HCT116 (cell line): ENCODE measurements at places on chromosomes 6 and 20.

DNA sequence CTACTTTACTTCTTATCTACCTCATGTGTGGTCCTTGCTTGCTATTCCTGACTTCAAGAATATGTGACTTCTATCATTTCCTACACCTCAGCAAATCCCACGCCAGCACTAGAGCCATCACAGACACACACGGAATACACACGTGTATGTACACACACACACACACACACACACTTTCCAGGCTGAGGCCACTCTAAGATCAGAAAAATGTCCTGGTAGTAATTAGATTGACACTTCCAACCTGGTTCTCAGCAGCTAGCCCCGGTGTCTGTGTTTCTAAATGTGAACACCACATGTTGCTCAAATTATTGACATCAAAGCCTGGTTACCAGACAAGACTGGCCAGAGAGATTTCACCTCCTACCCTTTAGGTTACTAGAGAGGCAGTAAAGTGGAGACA, 54.1 kb upstream of the SASH1 start:
- H3K4me1 ChIP-seq: no peaks in the 10 kb centered on the region
- no peaks in the 10 kb centered on the region for H3K27me3 ChIP-seq
- H3K36me3 ChIP-seq: no peaks in the 10 kb centered on the region
- no peak overlapping the region for H3K4me3 ChIP-seq

DNA sequence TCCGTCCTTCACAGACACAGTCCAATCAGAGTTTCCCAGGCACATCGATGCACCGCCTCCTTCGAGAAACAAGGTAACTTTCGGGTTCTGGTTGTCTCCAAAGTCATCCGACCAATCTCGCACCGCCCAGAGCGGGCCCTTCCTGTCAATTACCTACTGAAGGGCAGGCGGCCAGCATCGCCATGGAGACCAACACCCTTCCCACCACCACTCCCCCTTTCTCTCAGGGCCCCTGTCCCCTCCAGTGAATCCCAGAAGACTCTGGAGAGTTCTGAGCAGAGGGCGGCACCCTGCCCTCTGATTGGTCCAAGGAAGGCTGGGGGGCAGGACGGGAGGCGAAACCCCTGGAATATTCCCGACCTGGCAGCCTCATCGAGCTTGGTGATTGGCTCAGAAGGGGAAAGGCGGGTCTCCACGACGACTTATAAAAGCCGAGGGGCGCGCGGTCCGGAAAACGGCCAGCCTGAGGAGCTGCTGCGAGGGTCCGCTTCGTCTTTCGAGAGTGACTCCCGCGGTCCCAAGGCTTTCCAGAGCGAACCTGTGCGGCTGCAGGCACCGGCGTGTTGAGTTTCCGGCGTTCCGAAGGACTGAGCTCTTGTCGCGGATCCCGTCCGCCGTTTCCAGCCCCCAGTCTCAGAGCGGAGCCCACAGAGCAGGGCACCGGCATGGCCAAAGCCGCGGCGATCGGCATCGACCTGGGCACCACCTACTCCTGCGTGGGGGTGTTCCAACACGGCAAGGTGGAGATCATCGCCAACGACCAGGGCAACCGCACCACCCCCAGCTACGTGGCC, at the start of gene HSPA1B:
Gene HSPA1B (plus strand): TSS at position 453 of the 794 bp plus-strand sequence. CDS start 213 bp downstream, at position 666.
- H3K36me3 ChIP-seq: no peaks in the 10 kb centered on the region
- peaks cover 47% of the 10 kb centered on the region for H3K4me1 ChIP-seq
- H3K27me3 ChIP-seq: no peaks in the 10 kb centered on the region
- H3K4me3 ChIP-seq: peak within 1 kb of the TSS; percentile 71
- H3K27ac ChIP-seq: peak within 1 kb of the TSS; percentile 94
- DNase-seq: peak; percentile 100

DNA sequence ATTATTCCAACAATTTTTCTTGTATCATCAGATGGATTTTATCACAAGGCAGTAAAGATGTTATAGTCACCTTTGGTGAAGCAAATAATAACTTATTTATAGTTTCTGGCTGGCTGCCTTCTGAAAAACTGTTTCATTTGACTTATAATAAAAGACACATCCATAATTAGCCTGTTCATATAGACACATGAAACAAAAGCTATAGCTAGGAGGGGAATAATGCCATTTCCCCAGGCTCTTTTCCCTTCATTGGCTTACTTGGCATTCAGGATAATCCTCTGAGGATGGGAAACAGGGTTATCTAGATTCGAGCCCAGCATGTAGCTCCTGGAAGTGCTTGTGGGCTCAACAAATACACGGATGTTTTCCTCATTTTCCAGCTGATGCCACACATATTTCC, 17.5 kb downstream of the MMP24 start:
- no peaks in the 10 kb centered on the region for H3K4me1 ChIP-seq
- no peak for DNase-seq
- no peak overlapping the region for H3K4me3 ChIP-seq
- no peak overlapping the region for H3K27ac ChIP-seq

GRCh38 chr6:71103130-71103529, 146.3 kb upstream of the B3GAT2 start:
- no peak overlapping the region for H3K27ac ChIP-seq
- H3K4me3 ChIP-seq: no peak overlapping the region
- H3K27me3 ChIP-seq: peaks cover 21% of the 10 kb centered on the region
- H3K36me3 ChIP-seq: no peaks in the 10 kb centered on the region
- no peak for DNase-seq
- H3K4me1 ChIP-seq: no peaks in the 10 kb centered on the region

- no peaks in the 10 kb centered on the region for H3K36me3 ChIP-seq
- no peaks in the 10 kb centered on the region for H3K4me1 ChIP-seq
- no peak overlapping the region for H3K4me3 ChIP-seq
- H3K27ac ChIP-seq: no peak overlapping the region
These were observed 58.2 kb downstream of the LINC00237 start for GRCh38 chr20:21047981-21048380.

DNA sequence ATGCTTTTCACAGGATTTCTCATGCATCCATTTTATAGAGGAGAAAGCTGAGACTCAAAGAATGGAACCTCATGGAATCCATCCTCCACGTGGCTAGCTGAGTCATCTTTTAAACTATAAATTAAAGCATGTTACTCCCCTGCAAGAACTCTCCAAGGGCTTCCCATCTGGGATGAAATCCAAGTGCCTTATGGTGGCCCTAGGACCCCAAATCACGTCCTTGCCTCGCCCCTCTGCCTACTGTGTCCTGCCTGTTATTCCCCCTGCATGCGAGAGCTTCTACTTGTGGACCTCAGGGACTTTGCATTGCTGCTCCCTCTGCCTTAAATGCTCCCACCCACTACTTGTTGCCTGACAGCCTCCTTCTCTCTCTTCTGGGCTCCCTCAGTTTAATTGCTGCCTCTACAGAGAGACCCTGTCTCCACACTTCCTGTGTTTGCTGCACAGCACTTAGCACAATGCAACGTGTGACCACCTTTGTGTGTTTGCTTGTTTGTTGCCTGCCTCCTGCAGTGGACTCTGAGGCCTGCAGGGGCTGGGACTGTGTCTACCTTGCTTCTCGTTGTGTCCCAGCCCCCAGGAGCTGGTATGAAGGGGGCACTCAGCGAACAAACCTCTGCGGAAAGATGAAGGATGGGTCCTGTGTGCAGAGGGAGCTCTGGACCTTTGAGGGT, 39.4 kb downstream of the TOX2 start:
- H3K4me1 ChIP-seq: peaks cover 71% of the 10 kb centered on the region
- DNase-seq: no peak
- H3K36me3 ChIP-seq: no peaks in the 10 kb centered on the region
- H3K27me3 ChIP-seq: no peaks in the 10 kb centered on the region

- H3K27me3 ChIP-seq: no peaks in the 10 kb centered on the region
- H3K4me3 ChIP-seq: no peak overlapping the region
- DNase-seq: no peak
- H3K27ac ChIP-seq: no peak overlapping the region
These were observed 53.1 kb upstream of the EIF2S2 start for GRCh38 chr20:34165018-34165619.

DNA sequence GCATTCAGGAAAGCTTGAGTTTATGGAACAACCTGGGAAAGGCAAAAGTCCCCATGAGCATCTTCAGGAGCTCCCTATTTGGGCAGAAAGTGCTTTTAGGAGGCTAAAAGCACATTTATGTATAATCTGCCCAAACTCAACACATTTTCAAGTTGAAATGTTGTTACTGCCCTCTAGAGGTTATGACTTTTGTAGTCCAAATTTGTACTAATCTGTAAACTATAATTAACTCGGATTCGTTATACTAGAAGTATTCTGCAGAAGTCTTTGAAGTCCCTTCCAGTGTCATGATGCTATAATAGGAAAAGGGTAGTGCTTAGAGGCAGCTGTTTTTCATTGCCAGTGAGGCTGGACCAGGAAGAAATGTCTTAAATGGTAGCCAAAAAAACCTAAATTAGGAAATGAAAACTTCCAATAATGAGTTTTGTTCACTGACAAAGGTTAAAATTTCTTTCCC, 44.8 kb upstream of the EMILIN3 start:
- no peak overlapping the region for H3K4me3 ChIP-seq
- H3K36me3 ChIP-seq: no peaks in the 10 kb centered on the region
- H3K27ac ChIP-seq: no peak overlapping the region
- no peaks in the 10 kb centered on the region for H3K27me3 ChIP-seq

DNA sequence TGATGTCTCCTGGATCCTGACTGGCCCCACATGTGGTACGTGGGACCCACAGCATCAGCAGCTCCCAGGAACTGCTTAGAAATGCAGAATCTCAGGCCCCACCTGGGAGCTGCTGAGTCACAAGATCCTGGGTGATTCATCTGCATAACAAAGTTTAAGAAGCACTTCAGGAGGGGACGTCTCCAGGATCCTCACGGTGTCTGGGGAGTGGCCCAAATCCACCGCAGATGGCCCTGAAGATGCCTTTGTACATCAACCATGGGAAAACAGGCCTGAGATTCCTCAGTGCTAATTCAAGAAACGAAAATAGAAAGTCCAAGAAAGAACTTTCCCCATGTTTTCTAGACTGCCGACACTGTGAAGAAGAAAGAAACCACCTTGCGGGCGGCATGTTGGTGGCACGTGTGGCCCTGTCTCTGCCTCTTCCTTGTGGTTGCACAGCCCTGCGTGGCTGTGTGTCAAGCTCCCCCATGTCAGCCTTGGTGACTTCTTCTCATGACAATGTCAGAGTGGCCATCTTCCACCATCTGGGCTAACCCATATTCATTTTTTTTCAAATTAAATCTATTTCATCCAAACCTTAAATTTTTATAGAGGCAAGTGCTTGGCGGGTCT, 26.1 kb downstream of the RRBP1 start:
- H3K27me3 ChIP-seq: no peaks in the 10 kb centered on the region
- no peak overlapping the region for H3K4me3 ChIP-seq
- H3K36me3 ChIP-seq: peaks cover 35% of the 10 kb centered on the region
- H3K4me1 ChIP-seq: peaks cover 18% of the 10 kb centered on the region

DNA sequence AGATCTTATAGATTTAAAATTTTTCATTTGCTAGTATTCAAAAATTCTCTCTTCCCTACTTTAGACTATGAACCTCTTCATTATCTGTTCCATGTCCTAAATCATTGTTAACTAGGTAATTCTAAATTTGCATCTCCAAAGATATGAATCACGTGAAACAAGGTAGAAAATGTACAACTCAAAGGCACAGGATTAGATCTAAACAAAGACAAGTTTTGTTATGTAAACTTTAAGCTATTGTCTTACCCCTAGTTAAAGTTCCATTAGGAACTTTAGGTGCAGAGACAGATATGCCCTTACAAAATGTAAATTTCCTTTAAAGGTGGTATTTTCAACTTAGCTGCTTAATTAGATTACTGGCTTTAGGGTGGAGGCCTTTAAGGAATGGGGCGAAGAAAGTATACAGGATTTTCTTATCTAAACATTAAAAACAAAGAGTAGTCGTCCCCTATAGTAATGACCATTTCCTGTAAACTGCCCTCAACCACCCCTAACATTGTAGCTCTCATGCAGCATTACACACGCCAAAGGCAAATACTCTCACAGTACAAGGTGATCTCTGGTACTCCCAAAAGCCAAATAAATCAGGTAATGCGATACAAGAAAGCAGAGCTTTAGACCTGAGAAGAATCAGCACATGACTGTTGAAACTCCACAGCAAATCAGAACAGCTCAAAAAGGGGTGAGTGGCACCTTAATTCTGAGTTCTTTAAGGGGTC, 57.4 kb upstream of the MRAP2 start:
- H3K27ac ChIP-seq: no peak overlapping the region
- H3K4me3 ChIP-seq: no peak overlapping the region
- DNase-seq: no peak
- H3K36me3 ChIP-seq: no peaks in the 10 kb centered on the region
- peaks cover 10% of the 10 kb centered on the region for H3K4me1 ChIP-seq
- no peaks in the 10 kb centered on the region for H3K27me3 ChIP-seq

- H3K36me3 ChIP-seq: no peaks in the 10 kb centered on the region
- H3K27me3 ChIP-seq: no peaks in the 10 kb centered on the region
- no peak for DNase-seq
- H3K4me1 ChIP-seq: no peaks in the 10 kb centered on the region
- no peak overlapping the region for H3K27ac ChIP-seq
These were observed 187.0 kb downstream of the PLCB1 start for GRCh38 chr20:8318965-8319625.

- no peak overlapping the region for H3K27ac ChIP-seq
- DNase-seq: no peak
- no peaks in the 10 kb centered on the region for H3K36me3 ChIP-seq
- no peak overlapping the region for H3K4me3 ChIP-seq
- H3K27me3 ChIP-seq: no peaks in the 10 kb centered on the region
These were observed 372.3 kb downstream of the EPHA7 start for GRCh38 chr6:93047033-93047432.

DNA sequence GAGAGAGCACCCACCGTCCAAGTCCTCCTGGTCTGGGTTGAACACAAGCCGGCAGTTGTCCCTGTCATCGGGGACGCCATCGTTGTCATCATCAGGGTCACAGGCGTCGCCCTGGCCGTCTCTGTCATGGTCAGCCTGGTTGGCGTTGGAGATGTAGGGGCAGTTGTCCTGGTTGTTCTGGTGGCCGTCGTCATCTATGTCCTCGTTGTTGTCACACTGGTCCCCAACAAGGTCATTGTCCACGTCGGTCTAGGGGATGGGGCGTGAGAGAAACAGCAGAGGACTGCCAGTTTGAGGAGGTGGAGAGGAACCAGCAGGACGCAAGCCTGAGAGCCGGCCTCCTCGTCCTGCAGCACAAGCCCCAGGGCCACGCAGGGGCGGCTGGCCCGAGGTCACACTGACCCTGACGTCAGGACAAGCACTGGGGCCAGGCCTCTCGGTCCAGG, 28.5 kb downstream of the THBS2 start:
- no peak overlapping the region for H3K27ac ChIP-seq
- H3K4me3 ChIP-seq: no peak overlapping the region
- H3K36me3 ChIP-seq: no peaks in the 10 kb centered on the region
- DNase-seq: no peak
- no peaks in the 10 kb centered on the region for H3K27me3 ChIP-seq

GRCh38 chr6:149852180-149852579, 12.0 kb downstream of the LRP11 start:
- H3K4me1 ChIP-seq: peaks cover 42% of the 10 kb centered on the region
- H3K4me3 ChIP-seq: no peak overlapping the region
- no peak overlapping the region for H3K27ac ChIP-seq
- H3K27me3 ChIP-seq: no peaks in the 10 kb centered on the region

GRCh38 chr6:12386816-12387215, 96.7 kb downstream of the EDN1 start:
- no peaks in the 10 kb centered on the region for H3K4me1 ChIP-seq
- no peak overlapping the region for H3K27ac ChIP-seq
- H3K4me3 ChIP-seq: no peak overlapping the region
- no peaks in the 10 kb centered on the region for H3K27me3 ChIP-seq

- H3K4me3 ChIP-seq: no peak overlapping the region
- DNase-seq: no peak
- H3K27me3 ChIP-seq: no peaks in the 10 kb centered on the region
These were observed 16.0 kb downstream of the TCFL5 start for GRCh38 chr20:62845416-62846160.

GRCh38 chr6:88442737-88443136, 276.6 kb upstream of the CNR1 start:
- no peak for DNase-seq
- H3K27me3 ChIP-seq: peaks cover 45% of the 10 kb centered on the region
- H3K27ac ChIP-seq: no peak overlapping the region
- no peak overlapping the region for H3K4me3 ChIP-seq
- no peaks in the 10 kb centered on the region for H3K36me3 ChIP-seq
